Bronchial epithelial cell (primary cell): ENCODE measurements at places on chromosomes 6 and 20. TPM values are rescaled to one million over a fixed set of nuclear protein-coding genes. Genes with fewer than 3 reads are reported as not detected.

GRCh38 chr6:29593199-29593855 lies 8.4 kb downstream of the OR2H2 start:
- DNase-seq: no peak

GRCh38 chr6:156379392-156380289 lies 397.5 kb upstream of the ARID1B start:
- DNase-seq: no peak

- no peak for DNase-seq
Measured at GRCh38 chr6:151959086-151959485, 151.6 kb downstream of the ESR1 start.

- peak; percentile 42 for DNase-seq
Measured at GRCh38 chr6:118902726-118903125, 8.8 kb downstream of the ASF1A start.

Gene PI3
- 15.5 and 110 TPM in 2 replicates for total RNA-seq
